GF-D8 (cell line): ENCODE measurements at places on chromosomes 2 and 18.

DNA sequence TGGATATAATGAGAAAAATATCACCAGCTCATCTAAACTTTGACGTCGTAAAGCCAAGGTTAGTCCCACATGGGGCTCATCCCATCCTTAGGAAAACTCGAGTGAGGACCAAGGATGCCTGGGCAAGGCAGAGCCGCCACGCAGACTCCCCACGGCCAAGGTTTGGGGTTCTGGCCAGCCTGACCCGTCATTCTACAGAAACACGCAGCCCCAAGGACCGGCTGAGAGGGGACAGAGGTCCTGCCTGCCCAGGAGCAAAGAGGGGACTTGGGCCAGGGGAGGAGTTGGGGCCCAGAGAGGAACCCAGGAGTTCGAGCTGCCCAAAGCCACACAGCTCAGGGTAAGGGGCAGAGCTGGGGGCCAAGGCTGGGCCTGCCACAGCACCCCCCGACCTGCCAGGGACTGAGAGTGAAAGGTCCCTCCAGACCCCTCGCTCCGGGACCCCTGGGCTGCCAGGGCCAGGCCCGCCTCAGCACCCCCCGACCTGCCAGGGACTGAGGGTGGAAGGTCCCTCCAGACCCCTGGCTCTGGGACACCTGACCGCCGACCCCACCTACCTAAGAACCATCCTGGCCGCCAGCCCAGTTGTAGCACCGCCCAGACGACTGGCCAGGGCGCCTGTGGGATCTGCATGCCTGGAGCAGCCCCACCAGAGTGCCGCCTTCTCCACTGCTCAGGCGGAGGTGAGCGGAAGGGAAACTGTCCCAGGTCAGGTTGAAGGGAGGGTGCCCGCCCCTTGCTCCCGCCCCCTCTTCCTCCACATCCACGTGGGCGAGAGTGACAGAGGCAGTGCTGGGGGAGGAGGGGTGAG is at the start of gene PDCD1:
PDCD1 (minus strand) TSS at position 689 of the 811 bp plus-strand sequence; CDS start at position 633, 56 bp downstream.
- DNase-seq: no peak

DNA sequence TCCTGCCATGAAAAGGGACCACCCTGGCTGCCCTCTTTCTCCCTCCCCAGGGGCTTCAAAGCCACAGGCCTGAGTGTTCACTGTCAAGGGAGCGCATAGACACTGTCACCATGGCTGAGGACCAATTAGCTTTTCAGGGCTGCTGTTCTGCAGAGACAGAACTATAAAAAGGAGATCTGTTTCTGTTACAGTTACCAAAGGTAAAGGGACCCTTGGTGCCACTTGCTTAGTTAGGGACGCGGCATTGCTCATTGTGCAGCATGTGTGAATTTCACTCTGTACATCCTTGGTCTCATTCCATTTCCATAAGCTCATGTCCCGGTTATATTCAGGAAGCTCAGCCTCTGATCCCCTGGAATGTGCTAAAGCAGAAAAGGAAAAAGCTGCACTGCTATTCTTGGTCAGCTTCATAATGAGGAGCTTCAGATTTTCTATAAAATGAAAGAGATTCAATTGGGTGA is 55.5 kb upstream of the RNF152 start:
- DNase-seq: no peak

- no peak for DNase-seq
Observed at GRCh38 chr2:61887717-61888266, 664 bp downstream of the CCT4 start.

DNA sequence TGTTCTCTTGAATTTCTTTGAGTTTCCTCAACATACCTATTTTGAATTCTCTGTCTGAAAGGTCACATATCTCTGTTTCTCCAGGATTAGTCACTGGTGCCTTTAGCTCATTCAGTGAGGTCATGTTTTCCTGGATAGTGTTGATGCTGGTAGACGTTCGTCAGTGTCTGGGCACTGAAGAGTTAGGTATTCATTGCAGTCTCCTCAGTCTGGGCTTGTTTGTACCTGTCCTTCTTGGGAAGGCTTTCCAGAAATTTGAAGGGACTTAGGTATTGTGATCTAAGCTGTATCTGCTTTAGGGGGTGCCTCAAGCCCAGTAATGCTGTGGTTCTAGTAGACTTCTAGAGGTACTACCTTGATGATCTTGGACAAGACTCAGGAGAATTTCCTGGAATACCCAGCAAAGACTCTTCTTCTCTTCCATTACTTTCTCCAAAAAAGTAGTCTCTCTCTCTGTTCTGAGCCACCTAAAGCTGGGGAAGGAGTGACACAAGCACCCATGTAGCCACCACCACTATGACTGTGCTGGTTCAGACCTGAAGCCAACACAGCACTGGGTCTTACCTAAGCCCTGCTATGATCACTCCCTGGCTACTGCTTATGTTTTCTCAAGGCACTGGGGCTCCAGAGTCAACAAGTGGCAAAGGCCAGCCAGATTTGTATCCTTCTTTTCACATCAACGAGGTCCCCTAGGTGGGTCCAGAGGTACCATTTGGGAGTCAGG is 852.0 kb downstream of the BCL11A start:
- no peak for DNase-seq

DNA sequence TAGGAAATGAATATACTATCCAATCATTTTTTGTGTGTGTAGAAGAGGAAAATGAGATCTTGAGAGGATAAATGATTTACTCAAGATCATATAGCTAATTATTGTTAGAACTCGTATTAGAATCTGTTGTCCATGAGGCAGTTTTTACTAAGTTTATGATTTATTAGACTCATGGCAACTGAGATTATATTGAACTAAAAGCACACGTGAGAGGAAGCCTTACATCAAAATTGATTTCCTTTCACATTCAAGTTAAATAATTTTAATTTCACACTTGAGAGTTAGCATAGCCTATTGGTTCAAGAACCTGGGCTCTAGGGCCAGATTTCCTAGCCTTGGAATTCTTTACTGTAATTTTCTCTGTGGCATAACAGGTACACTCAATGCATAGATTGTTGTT is 552.3 kb downstream of the ERBB4 start:
- DNase-seq: no peak

DNA sequence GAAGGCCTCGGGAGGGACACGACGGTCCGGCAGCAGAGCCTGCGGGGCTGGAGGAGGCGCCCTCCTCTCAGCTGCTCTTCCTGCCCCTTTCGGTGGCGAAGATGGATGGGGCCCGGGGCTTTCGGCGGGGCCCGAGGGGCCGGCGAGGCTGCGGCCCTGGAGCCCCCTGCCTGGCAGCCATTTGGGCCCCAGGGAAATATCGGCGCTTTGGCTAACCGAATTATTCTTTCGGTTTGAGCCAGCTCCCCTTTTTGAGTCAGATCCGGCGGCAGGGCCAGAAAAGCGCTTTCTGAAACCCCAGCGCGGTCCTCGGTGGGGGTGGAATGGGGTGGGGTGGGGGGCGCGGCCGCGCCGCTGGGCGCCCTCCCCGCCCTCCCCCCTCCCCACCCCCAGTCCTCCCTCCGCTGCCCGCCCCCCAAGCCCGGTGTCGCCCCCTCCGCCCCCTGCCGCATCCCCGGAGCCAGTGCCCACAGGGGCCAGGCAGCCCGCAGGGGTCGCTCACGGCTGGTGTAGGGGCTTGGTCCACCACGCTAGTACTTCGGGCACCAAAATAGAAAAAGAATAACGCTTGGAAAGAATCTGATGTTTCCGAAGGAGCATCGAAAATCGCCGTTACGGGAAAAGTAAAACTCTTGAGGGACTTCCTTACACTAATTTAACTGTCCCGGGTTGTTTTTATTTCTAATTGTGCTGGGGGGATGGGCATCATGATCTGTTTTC is 9.1 kb upstream of the ARID5A start:
- no peak for DNase-seq

DNA sequence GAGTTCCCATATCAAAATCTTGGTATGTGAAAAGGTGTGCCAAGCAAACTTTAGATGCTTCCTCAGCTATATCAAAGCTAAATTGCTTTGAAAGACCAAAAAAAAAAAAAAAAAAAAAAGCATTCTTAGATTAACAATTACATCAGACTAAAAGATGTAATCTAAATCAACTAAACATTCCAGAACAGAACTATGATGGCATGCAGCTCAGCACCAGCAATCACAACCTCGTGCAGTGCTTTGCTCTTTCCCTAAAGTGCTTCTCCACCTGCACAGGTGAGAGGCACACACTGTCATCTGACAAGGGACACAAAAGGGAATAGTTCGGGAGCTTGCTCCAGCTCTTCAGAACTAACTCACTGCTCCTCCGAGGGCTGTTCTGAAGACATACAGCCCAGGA is 37.5 kb downstream of the ADAM17 start:
- DNase-seq: no peak

- DNase-seq: no peak
Observed at GRCh38 chr2:165815299-165816141, 21.5 kb upstream of the GALNT3 start.

- peak; percentile 25 for DNase-seq
Observed at GRCh38 chr2:177271981-177272666, 7.6 kb upstream of the NFE2L2 start.

DNA sequence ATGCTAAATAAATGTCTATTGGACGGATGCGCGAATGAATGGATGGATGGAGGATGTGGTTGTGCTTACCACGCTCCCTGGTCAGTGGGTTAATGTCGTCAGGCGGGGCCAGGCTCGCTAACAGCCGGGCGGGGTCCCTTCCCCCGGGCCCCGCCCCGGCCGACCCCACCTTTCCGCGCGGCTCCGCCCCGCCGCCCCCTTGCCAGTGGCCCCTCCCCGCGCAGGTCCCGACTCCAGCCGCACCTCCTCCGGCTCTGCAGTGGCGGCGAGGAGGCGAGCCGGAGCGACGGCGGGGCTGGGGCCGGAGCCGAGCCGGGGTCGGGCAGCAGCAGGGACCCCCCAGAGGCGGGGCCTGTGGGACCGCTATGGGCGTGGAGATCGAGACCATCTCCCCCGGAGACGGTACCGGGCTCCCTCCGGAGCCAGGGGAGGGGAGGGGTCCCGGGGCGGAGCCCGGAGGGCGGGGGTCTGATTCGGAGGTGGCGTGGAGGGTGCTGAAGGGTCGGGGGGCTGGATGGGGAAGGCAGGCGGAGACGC is at the start of gene FKBP1B:
FKBP1B (plus strand) TSS at position 257 of the 537 bp plus-strand sequence; CDS start at position 366, 109 bp downstream.
- DNase-seq: no peak

GRCh38 chr2:42199002-42199401 is 29.8 kb downstream of the EML4 start:
- DNase-seq: no peak

- DNase-seq: no peak
Observed at GRCh38 chr2:85959826-85960225, 71.0 kb upstream of the ST3GAL5 start.

DNA sequence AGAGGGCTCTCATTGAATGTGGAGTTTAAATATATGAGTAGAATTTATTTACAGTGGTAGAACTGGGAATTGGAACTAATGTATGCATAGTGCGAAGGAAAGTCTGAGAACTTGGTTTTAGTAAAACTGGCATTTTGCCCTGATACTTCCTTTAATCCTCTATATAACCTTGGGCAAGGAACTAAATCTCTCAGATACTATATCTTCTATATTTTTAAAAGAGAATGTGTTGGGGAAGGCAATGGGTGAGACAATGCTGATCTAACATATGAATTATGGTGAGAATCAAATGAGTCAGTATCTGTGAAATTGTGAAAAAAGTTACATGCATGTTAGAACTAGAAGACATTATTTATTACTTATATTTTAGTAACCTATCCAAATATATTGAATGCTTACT is 2109.4 kb upstream of the PIK3C3 start:
- DNase-seq: no peak

- no peak for DNase-seq
Observed at GRCh38 chr2:130259594-130259993, 61.4 kb upstream of the TUBA3E start.

GRCh38 chr18:76994086-76994654 is 138.4 kb downstream of the MBP start:
- no peak for DNase-seq

- DNase-seq: no peak
Observed at GRCh38 chr2:166700079-166700478, 188.2 kb upstream of the XIRP2 start.

DNA sequence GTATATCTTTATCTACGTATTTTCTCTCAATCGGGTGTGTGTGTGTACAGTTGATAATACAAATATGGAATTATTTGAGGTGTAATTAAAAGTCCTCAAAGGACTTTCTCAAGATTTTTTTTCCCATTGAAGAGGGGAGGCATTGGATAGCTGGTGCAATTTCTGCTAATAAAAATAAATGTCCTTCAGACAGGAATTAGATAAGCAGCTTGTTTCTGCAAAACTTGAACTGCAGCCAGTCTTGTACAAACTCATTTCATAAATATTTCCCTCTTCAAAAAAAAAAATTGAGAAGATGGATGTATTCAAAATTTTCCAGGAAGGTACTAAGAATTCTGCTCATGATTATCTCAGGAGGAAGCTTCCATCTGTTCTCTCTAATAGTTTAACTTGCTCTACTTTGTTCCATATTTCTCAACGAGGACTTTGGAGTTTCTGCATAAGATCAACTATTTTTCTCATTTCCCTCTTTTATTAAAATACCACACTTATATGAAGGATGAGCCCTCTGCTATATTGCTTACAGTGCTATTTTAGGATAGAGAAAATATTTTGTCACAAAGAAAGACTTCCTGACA is 33.0 kb upstream of the GLS start:
- no peak for DNase-seq

GRCh38 chr18:13435586-13436333 is 217.2 kb downstream of the LDLRAD4 start:
- DNase-seq: no peak

GRCh38 chr18:27735117-27735516 is 441.8 kb downstream of the CDH2 start:
- no peak for DNase-seq

GRCh38 chr2:189254268-189254883 is 74.8 kb upstream of the COL5A2 start:
- no peak for DNase-seq

GRCh38 chr2:216286616-216287231 is 85.6 kb downstream of the MARCHF4 start:
- DNase-seq: no peak

DNA sequence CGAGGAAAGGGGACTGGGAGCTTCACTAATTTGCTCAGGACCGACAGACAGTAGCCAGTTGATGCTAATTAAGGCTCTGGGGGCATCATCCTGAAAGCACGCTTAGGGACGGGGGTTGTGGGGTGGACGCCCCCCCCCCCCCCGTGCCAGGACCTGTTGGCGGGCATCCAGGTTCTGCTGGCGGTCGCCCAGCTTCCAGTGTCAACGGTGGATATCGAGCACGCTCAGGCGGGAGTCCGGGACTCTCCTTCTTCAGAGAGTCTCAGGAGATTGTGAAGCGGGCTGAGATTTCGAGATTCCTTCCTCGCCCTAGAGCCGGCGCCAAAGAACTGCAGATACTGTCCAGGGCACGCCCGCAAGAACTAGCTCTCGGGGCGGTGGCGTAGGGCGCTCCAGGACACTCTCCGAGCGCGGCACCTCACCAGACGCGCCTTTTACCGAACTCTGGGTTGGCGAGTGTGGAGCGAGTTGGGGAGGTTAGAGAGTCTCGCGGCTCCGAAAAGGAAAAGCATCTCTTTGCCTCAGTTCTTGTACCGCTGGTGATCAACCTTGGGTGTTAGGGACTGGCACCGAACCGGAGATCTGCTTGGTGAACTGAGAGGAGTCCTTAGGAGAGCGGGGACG is 5.6 kb downstream of the RAX start:
- no peak for DNase-seq
